ENCODE measurements at places on chromosomes 4 and X.

DNA sequence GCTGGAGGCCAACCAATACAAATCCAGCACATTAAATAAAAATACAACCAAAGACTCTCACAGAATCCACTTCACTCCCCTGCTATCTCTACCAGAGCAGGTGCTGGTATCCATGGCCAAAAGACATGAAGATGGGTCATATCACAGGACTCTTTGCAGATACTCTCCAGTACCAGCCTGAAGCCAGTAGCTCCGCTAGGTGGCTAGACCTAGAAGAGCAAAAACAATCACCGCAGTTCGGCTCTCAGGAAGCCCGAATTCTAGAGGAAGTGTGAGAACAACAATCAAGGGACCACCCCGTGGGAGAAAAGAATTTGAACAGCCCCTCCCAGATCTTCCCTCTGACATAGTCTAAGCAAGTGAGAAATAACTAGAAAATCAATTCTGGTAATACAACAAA lies 20.2 kb downstream of the CLIC2 start:
- no peak for DNase-seq

- DNase-seq: no peak
These were observed 773 bp downstream of the DAPP1 start for GRCh38 chr4:99817309-99817890.

GRCh38 chr4:162727766-162728165 lies 438.9 kb downstream of the NAF1 start:
- no peak for DNase-seq

DNA sequence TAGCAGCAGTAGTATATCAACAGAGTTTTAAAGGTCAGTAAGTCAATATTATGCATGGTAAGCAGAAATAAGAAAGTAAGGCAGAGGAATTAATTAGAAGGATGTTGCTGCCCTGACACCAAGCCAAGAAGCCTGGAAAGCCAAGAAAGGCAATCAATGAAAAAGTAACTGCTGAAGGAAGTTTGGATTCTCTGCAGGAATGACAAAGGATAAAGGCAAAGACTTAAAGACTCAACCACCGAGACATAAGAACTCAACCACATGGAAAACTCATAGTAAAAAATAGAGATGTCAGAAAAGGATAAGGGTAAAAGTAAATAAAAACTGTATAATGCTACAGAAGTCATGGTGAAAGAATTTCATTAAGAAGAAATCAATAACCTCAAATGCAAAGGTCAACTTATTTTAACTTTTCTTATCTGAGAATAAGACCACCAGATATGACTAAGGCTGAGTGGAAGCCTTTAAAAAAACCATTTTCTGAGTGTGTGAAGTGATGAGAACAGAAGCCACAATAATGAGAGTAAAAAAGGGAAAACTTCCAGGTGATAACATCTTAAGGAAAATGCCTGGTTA lies 55.2 kb downstream of the NEK1 start:
- DNase-seq: no peak

- DNase-seq: peak; percentile 21
These were observed 797 bp downstream of the TXLNG start for GRCh38 chrX:16786791-16787735.

- DNase-seq: peak; percentile 59
These were observed 608 bp downstream of the RAPGEF2 start for GRCh38 chr4:159103384-159103990.

DNA sequence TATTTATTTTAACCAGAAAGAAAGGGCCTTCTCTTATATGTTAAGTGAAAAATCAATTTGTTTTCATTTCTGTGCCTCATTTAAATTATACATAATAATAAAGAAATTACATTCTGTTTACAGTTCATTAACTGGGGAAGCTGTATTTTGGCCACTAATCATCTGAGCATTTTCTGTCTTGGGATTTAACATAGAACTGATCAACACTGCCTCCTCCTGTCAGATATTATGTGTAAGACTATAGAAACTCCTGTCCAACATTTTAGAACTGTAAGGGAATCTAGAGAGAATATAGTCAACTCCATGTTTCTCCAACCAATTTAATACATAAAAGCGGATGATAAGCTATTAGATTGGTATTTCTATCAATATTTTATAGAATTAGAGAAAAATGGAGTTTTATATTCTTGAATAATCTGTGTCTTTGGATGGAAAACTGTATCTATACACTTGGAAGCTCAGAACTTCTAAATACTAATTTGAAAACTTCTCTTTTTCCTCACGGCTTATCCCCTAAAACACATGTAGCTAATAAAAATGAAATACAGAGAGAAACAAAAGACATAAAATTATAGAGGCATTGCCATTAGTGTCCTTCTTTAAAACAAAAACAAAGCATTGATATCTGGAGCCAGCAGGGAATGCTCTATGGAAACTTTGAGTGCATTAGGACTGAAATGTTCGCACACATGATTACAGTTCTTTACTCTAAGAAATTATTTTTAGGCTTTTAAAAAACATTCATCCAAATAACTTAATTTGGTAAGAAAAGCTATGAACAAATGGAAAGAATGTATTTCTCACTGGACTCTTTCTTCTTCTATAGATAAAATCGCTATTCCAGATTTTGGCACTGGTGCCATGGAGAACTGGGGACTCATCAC lies 33.1 kb downstream of the ENPEP start:
- DNase-seq: peak; percentile 21

DNA sequence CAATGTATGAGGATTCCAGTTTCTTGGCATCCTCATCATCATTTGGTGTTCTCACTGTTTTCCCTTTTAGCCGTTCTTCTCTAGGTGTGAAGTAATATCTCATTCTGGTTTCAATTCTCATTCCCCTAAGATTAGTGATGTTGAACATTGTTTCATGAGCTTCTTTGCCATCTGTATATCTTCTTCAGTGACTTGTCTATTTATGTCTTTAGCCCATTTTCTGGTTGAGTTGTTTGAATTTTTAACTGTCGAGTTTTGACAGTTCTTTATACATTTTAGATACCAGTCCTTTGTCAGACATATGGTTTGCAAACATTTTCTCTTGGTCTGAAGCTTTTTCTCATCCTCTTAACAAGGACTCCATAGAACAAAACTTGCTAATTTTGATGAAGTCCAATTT lies 101.1 kb downstream of the NHSL2 start:
- no peak for DNase-seq

GRCh38 chrX:6695717-6696116 lies 160.8 kb upstream of the VCX3A start:
- no peak for DNase-seq
